ENCODE measurements at places on chromosomes 12 and 14.

DNA sequence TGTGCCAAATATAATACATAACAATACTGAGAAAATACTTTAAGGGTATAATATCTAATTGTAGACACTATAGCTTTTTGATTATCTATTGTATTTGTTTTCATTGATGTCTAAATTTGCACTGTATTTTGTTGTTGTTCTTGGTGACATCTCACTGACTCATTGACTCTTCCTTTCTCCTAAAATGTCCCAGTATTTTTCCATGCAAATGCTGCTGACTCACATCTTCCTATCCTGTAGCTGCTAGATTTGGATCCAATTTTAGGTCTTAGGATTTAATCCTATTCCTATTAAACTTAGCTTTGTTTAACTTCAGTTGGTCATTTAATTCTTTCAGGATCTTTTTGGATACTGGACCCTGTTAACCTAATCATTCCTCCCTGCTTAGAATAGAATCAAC lies 148.5 kb downstream of the TMTC2 start:
- peak; percentile 79 for DNase-seq

DNA sequence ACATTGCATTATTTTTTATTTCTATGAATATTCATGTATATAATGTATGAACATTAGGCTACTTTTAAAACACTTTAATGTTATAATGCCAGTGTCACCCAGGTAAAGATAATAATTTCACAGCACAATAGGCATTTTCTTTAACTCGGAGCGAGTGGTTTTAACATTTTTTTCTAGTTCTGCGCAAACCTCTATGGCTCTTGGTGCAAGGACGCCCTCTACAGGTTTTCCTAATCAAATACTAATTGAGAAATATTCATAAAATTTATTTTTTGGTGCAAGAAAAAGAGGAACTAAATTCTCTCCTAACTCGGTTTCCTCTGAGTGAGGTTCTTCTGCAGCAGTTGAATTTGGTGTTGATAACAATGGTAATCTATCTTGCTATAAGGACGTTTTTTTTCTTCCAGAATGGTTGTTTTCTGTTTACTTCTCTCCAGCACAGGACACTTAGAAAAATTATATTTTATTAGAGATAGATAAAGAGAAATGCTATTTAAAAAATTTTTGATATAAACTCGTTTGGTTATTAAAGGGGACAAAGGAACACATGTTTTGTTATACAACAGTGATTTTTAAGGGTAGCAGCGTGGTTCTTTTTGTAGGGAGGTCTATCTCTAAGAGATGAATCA lies 2.4 kb upstream of the WIF1 start:
- DNase-seq: peak; percentile 60

DNA sequence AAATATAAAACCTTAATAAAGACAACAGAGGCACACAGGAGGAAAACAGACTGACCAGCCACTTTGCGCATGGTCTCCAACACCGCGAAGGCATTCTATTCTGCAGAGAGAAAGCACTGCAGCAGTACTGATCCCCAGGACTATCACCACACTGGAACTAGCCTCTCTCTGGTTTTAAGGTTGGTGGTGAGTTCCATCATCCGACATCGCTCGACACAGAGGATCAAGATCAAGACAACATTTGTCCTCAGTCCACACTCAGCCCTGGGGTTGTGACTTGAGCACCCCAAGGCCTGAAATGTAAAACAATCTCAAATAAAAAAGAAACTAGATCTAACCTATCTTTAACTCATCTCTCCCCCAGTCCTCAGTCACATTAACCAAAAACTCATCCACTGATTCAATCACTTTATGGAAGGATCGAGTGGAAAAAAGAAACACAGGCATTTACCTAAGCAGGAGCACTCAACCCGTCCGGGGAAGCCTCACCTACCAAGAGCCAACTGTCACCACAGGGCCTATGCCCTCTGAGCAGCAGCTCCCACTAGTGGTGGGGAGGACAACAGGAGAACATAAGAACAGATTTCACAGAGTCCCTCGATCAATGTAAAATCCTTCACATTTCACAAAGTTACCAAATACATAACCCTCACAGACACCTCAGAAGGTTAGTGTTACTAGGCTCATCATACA lies 17.7 kb downstream of the STXBP6 start:
- peak; percentile 2 for DNase-seq

DNA sequence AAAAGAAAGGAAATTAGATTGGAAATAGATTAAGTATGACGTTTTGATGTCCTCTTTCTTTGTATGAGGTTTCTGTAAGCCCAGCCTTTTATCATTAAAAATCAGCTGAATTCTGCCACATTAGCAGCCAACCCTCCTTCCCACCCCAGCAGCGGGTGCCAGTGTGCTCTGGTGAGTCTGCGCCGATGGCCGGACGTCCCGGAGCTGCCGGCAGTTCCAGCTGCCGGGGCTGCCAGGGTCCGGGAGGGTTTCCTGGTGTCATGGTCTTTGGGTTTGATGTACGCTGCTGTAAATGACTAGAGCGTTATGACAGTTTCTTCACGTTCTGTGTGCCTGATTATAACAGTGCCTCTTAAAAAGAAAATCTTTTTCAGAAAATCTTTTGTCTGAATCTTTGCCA lies 51.5 kb upstream of the DYNC1H1 start:
- no peak for DNase-seq

DNA sequence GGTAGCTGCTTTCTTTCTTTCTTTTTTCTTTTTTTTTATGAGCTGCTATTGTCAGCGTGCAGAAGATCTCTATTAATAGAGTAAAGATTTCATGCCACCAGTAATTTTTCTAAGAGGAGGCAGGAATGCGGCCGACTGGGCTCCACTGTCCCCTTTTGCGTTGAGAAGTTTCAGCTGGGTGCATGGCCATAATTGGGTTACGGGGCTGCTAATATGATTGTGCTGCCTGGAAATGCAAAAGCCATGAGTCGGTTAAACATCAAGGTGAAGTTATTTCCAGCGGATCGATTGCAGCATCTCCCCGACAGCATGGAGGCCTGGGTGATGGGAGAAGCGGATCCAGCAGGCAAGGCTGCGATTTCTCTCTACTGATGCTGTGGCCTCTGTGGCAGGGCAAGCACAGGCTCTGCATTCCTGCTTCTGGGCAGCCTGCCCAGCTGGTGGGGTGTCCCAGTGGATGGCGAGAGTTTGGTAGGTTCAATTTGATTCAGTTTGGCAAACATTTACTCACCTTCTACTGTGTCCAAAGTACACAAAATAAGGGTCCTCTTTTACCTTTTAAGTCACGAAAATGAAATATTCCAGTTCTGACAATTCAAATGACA lies 54.4 kb upstream of the PRMT8 start:
- no peak for DNase-seq

DNA sequence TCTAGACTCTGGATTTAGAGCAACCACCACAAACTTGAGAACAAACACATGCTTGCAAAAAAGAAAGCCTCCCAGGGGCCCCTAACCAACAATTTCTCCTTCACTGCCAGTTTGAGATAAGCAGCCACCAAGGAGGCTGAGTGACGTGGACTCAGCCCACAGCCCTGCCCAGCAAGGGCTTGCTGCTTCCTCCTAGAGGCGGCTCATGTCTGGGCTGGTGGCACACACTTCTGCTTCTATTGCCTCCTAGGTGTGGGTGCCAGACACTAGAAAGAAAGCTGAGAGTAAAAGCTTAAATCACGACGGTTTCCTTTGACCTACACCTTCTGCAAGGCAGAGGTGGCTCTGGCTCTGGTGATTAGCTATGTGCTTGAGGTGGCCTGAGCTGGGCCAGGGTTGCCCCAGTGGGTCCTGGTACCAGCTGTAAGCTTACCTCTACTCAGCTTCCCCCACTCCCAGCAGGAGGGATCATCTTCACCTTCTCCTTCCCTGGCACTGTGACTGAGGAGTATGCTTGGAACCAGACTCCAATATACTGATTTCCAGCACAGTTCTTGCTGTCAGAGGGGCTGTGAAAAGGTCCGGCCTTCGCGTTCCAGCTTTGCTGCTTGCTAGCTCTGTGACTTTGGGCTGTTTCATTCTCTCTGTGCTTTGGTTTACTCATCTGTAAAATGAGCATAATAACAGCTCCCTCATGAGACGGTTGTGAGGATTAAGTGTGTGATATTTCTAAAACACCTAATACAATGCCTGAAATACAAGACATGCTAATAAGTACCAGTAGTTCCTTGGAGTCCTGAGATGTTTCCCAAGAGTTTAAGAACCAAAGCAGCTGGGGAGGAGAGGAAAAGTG lies 89.7 kb upstream of the PARP11 start:
- DNase-seq: no peak
